ENCODE measurements at places on chromosomes 2 and 18.

GRCh38 chr18:40006634-40007033, 1948.4 kb upstream of the PIK3C3 start:
- DNase-seq, result no peak

DNA sequence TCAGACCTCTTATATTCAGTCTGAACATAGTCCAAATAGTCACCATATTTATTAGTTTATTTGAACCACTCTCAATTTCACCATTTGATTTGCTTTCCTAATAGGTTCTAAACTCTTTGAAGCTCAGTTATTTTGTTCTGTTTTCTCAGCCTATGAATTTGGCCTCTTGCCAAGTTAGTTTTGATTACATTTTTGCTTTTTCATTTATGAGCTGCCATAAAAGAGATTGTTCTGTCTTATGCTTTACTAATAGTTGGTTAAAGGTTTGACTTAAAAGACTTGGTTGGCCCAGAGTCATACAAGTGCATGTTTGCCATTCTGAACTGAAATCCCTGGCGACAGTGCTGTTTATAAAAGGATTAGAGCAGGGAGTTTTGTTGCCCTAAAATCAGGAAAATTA, 85.9 kb upstream of the RANBP2 start:
- no peak for DNase-seq

DNA sequence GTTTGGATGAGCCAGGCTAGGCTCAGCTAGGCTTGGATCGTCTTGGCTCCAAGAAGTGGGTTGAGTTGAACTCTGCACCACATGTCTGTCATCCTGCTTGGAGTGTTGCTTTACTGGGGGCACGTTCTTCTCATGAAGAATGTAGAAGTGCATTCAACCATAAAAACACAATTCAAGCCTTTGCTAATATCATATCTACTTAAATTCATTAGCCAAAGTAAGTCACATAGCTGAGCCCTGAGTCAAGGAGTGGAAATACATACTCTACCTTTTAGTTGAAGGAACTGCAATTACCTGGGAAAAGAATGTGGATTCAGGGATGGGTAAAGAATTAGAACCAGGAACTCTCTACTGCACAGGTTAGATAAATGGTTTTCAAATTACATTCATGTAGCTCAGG, 360.4 kb upstream of the KCNH7 start:
- DNase-seq, result no peak

- DNase-seq, result no peak
Measured at GRCh38 chr2:3121601-3122000, 256.0 kb downstream of the EIPR1 start.

DNA sequence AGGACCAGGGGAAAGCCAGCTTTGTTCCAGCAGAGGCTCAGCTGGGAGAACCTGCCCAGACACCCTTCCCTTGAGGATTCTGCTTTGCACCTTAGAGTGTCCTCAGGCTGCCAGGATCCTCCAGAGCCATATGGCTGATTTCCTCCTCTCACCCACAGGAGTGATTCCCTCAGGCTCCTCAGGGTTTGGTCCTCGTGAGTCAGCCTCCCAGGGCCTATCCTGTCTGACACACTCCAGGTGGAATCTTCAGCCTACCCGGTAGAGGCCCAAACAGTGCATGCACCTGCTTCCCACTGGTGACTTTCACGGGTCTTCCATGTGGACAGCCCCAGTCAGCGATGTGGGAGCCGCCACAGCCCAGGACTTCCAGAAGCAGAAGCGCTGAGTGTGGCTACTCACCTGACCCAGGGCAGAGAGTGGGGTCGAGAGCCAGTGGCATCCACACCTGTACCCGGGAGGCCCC, 73.3 kb downstream of the TFCP2L1 start:
- DNase-seq, result no peak

DNA sequence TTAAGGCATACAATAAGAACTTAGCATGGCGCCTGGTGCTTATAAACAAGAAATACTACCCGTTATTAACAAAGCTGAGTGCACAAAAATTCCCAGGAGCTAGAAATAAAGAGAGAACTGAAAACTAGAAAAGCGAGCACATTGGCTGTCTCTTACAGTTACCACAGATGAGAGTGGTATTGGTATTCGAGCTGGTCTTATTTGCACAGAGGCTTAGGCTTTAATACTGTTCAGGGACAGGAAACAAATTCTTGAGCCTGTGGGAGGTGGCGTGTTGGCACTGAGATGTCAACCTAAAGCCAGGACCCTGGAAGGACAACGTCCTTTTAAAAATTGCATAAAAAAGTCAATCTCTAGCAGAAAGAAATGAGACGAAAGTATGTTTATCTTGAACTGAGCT, 67.3 kb upstream of the IGFBP2 start:
- DNase-seq, result no peak

DNA sequence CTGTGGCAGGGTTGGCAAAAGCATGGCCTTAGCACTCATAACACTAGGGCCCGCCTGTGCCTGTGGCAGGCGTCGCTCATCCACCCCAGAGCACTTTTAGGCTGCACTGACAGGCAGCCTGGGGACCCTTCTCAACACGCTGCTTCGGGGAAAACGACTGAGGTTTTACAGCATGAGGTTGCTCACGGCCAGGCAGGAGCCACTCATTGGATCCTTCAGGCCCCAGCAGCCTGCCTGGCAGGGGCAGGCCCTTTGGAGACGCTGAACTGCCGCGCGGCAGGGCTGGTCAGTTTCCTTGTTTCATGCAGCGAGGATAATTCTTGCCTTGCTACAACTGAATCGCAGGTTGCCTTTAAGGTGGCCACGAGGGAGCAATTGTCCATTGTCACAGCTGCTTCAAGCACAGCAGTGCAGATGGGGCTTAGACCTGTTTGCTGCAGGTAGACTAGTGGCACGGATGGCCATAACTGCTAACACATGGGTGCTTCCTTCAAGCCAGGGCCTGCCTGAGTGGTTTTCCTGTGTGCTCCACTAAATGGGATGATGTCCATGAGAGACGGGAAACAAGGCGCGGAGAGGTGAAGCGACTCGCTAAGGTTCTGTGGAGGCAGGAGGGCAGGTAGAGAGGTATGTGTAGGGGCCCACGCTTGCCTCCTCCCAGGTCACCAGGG, 49.9 kb upstream of the HS6ST1 start:
- no peak for DNase-seq

- DNase-seq, result no peak
Measured at GRCh38 chr2:1741851-1742250, 2.5 kb downstream of the PXDN start.

- no peak for DNase-seq
Measured at GRCh38 chr2:34353509-34354113, 754.5 kb upstream of the FAM98A start.

DNA sequence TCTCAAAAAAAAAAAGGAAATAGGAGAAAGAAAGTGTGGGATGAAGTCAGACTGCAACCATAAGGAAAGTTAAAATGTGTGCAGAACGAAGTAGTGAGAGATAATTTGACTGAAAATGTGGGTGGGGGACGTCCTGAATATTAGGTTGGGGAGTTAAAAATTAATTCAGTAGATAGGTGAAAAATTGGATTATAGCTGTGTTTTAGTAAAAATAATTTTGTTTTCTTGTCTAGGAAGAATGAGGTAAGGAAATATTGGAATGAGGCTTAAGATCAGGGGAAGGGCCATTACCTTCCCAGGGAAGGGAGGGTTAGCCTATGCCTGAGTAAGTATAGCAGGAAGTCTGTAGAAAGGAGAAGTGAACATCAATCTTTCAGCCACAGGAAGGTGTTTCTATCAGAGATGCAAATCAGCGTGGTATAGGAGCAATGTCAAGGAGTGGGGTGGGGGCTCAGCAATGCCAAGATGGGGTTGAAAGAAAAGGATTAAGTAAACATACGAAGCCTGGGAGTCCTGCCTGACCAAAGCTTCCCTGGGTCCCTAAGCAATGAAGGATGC, 250.9 kb downstream of the PIEZO2 start:
- no peak for DNase-seq

- peak; percentile 32 for DNase-seq
Measured at GRCh38 chr2:2646433-2647051, 315.5 kb upstream of the MYT1L start.

- no peak for DNase-seq
Measured at GRCh38 chr2:16223161-16223840, 283.0 kb downstream of the MYCN start.

DNA sequence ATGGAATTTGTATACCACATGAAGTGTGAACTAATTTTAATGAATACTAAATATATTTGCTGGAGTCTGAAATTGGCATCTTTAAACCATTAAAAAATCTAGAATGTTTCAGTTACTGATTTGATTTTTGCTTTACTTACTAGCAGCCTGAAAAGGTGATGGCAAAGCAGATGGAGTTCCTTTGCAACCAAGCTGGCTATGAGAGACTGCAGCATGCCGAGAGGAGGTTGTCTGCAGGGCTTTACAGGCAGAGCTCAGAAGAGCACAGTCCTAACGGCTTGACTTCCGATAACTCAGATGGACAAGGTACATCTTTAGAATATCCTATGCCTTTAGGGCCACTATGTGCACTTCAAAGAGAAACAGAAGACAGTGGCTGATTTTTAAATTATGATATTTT, 36.5 kb downstream of the NAB1 start:
- DNase-seq, result no peak

DNA sequence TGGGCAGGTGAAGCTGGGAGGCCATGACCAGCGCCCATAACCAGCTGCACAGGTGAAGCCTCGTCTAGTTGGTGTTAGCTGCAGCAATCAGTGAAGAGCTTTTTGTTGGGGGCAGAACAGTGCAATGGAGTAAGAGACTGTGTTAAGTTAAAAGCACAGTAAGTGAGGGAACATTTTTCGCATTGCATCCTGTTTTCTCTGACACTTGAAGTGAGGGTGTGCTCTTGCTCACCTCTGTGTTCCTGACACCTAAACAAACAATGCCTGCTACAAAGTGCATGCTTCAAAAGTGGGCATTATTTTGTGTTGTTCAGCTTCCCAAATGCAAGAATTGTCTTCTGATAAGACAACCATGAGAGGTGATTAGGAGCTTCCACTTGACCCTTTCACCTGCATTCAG, 324.0 kb upstream of the ACVR2A start:
- no peak for DNase-seq

DNA sequence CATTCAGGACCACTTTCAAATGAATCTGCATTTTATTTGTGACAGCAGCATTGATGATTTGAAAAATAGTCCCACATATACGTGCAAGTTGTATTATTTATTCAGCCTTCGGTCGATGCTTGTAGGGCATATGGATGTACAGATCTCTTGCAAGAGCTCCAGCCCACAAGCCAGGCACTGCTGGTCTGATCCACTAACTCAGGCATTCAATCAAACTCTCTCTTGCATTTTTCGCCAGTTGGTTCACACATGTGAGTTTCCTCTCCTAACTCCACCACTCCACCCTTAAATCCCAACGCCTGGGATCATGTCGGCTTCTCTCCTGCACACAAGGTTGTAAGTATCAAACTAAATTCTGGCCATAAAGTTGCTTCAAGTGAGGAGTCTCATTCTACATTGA, 318.7 kb downstream of the CYP26B1 start:
- no peak for DNase-seq

DNA sequence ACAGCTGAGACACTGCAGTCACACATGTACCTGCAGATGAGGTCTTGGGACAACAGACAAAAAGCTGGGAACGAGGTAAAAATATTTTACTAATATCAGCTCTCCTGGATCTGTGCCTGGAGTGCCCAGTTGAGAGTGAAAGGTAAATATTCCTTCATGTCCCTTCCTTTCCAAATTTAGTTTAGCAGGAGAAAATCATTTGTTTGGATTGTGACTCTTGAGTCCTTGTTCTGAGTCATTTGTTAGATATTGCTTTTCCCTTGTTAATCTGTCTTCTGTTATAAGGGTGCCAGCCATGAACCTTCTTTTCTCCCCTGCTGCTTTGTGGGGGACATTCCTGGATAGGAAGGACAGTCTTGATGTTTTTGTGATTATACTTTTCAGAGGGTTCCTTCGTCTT, 329.2 kb downstream of the DSC3 start:
- no peak for DNase-seq

DNA sequence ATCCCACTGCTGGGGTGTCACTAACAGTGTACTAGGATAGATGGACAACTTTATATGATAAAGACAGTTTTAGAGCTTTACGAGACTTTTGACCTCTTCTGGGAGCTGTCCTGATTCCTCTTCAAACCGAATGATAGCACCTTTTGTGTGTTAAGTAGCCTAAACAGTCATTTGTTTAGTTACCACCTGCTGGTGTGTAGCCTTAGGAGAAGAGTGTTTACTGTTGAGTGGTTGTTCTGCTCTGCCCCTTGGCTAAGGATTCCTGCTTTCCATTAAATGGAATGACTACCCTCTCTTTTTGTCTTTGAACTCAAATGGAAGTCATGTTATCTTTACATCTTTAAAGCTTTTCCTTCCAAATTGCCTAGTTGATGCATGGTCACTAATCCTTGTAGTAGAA, 28.0 kb upstream of the MGAT5 start:
- no peak for DNase-seq

- no peak for DNase-seq
Measured at GRCh38 chr2:3075991-3076340, 301.7 kb downstream of the EIPR1 start.

- no peak for DNase-seq
Measured at GRCh38 chr2:222613715-222614331, 42.1 kb downstream of the FARSB start.

GRCh38 chr2:18436503-18437005, 123.9 kb downstream of the RDH14 start:
- DNase-seq, result no peak

DNA sequence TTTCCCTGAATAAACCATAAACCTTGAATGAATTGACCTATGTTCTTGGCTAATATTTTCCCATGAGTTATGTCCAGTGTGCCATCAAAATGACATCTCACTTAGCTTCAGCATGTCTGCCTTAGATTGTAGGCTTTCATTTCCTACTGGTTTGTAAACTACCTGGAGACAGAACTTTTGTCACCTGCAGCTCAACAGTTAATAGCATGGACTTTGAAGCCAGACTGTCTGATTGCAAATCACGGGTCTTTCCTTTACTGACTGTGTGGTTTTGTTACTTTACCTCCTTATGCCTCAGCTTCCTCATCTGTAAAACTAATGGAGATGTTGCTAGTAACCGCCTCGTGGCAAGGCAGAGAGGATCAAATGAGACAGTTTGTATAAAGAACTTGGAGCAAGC, 187.1 kb downstream of the SUCLG1 start:
- DNase-seq, result no peak

GRCh38 chr18:47935321-47936055, 5.0 kb upstream of the SMAD2 start:
- DNase-seq, result no peak

DNA sequence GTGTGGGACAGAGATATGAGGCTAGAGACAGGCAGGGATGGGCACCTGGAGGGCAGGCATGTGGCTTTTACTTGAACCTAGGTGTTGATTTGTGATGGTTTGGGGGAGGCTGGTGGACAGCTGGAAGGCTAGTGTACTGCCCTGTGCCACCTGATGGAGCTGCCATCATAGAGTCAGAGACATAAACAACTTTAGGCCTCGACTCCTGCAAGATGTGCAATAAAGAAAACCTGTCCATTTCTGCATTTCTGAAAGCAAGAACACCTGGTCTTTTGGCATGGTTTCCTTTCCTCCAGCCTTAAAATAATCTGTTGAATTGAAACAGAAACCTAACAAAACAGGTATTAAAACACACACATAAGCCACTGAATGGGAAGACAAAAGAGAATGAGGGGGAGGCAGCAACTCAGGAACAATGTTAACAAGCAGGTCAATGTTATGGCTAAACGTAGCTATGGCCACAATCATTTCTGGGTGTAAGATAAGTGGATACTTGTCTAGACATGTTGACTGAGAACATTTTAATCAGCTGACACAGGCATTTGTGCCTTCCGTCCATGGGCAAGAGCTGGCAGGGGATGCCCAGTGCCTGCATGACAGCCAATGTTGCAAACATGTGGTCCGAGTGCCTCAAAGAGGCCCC, 87.8 kb downstream of the KCTD1 start:
- DNase-seq, result no peak

- DNase-seq, result no peak
Measured at GRCh38 chr18:9659499-9660375, 45.4 kb upstream of the PPP4R1 start.
